ENCODE measurements at places on chromosomes 1 and 21.

DNA sequence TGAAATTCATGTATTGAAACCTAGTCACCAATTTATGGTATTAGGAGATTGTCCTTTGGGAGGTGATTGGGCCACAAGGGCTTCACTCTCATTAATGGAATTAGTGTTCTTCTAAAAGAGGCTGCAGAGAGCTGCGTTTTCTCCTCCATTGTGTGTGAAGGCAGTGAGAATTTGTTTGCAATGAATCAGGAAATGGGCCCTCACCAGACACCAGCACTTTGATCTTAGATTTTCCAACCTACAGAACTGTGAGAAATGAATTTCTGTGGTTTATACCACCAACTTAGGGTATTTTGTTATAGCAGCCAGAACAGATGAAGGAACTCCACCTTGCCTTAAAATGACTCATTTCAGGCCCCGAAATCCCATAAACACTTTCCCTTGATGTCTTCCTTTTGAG, 544.2 kb downstream of the RWDD3 start:
- no peak for DNase-seq

GRCh38 chr1:213163278-213163711, 112.3 kb downstream of the RPS6KC1 start:
- DNase-seq = no peak

DNA sequence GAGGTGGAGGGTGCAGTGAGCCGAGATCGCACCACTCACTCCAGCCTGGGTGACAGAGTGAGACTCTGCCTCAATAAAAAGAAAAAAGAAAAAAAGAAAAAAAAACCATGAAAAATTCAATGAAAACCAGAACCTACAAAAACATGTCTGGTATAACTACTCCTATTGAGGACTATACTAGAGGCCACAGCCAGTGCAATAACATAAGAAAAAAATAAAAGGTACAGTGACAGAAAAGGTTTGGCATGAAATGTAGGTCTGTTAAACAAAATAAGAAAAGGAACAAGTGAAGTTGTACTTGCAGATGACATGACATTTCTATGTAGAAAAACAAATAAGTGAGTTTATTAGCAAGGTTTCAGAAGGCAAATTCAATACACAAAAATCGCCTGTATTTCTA, 8.2 kb downstream of the NADK start:
- DNase-seq = no peak

- DNase-seq = no peak
Observed at GRCh38 chr1:223177681-223178080, 34.6 kb upstream of the TLR5 start.

GRCh38 chr1:239951511-239952140, 140.1 kb upstream of the FMN2 start:
- DNase-seq = peak; percentile 68

GRCh38 chr1:69750638-69751037, 182.9 kb downstream of the LRRC7 start:
- no peak for DNase-seq

DNA sequence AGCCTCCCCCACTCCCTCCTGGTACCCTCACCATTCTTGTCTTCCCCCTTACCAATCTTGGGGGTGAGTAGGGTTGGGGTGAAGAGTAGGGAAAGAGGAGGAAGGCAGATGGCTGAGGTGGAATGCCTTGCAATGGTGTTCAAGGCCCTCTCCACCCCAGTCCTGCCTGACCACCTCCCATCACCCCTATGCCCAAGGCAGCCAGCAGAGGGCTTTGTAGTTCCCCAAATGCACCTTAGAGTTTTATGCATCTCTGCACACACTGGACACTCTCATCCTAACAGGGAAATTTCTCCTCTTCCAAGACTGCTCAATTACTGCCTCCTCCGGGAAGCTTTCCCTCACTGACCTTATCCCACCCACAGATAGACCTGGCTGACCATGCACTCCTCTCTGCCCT, 15.4 kb downstream of the KIF17 start:
- DNase-seq = no peak

- DNase-seq = no peak
Observed at GRCh38 chr1:234235434-234235881, 137.8 kb upstream of the COA6 start.

DNA sequence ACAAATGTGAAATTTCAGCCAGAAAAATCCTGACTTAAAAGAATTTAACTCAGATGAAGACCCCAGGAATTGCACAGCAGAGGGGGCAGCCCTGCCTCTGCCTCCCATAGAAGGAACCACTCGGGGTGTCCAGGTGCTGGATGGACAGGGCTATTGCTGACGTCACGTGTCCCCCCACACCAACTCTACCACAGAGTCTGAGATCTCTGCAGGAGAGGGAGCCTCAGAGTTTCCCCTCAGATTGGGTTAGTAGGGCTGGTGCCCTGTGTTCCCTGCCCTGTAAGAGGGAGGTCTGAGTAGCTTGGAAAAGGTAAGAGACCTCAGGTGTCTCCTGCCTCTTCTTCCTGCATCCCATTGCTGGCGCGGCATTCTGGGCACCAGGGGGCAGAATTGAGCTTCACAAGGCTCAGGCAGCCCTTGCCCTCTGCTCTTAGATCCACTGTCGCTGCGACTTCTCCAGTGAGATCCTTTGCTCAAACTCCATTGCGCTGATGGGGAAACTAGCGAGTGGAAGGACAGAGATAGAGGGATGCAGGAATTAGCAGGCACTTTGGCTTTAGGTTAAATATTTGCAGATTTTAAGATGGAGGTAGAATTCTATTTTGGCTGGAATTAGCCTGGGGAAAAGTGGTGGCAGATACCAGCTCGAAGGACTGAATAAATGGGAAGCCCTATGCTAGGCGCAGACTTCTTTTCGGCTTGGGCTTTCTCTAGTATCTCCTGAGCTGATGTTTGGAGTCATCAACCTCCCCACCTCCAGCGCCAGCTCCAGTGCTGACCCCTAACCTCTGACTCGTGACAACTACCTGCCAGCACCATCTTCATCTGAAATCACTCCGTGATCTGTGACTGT, 42.8 kb upstream of the DMBX1 start:
- DNase-seq = peak; percentile 84

DNA sequence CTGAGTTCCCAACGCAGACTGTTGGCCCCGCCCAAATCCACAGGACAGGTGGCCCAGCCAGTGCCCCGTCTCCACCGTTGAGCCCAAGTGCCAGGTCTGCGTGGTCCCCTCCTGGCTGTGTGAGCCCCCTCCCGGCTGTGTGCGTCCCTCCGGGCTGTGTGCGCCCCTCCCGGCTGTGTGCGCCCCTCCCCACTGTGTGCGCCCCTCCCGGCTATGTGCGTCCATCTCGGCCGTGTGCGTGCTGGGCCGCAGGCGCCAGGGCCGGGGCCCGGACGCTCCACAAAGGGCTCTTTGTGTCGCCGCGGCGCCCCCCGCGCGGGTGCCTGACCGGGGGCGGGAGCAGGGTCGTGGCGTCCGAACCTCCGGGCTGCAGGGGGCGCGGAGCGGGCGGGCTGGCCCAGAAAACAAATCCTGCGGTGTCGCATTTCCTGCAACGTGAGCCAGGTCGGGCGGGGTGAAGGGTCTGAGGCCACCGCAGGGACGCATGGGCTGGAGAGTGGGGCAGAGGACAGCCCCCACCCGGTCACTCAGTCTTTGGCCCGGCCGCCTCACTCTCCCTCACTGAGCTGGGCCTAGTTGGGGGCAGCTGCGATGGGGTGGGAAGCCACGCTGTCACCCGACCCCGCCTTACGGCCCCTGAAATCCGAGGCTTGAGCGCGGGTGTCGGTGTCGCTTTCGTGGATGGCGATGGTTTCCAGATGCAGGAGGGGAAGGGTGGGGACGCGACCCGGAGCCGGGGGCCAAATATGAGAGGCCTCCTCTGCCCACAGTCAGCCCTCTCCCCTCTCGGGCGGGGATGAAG, 18.8 kb downstream of the TNFRSF25 start:
- DNase-seq = no peak

GRCh38 chr21:45990049-45990711, 8.6 kb downstream of the COL6A1 start:
- peak; percentile 25 for DNase-seq

DNA sequence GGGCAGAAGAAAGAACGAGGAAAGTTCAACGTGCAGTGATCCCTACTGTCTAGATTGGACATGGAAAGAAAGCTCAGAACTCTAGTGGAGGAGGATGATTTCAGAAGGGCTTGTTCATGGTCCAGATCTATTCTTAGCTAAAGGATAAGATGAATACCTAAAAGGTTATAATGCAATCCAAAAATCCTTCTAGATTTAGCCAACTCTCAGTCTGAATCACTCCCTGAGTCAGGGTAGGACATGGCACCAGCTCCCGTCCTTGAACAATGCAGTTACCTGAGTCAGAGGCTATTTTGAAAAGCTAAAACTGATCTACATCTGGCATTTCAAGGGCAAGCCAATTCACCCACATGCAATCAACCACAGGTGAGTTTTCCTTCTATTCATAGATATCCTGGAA, 38.8 kb upstream of the HIVEP3 start:
- no peak for DNase-seq

- DNase-seq = no peak
Observed at GRCh38 chr1:66542314-66542713, 8.4 kb downstream of the SGIP1 start.

DNA sequence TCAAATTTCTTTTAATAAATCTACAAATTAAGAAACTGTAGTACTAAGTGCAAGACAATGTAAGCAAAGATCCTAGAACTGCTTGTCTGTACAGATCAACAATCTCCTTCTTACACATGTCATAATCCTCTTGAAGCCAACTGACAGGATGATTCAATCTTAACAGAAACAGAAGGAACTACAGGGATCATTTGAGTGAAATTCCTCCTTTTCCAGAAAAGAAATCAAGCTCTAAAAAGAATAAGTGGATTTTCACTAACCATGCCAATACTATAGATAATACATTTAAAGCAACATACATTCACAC, 53.2 kb downstream of the RAB3GAP2 start:
- no peak for DNase-seq

- DNase-seq = no peak
Observed at GRCh38 chr1:232221802-232222499, 408.0 kb downstream of the SIPA1L2 start.

DNA sequence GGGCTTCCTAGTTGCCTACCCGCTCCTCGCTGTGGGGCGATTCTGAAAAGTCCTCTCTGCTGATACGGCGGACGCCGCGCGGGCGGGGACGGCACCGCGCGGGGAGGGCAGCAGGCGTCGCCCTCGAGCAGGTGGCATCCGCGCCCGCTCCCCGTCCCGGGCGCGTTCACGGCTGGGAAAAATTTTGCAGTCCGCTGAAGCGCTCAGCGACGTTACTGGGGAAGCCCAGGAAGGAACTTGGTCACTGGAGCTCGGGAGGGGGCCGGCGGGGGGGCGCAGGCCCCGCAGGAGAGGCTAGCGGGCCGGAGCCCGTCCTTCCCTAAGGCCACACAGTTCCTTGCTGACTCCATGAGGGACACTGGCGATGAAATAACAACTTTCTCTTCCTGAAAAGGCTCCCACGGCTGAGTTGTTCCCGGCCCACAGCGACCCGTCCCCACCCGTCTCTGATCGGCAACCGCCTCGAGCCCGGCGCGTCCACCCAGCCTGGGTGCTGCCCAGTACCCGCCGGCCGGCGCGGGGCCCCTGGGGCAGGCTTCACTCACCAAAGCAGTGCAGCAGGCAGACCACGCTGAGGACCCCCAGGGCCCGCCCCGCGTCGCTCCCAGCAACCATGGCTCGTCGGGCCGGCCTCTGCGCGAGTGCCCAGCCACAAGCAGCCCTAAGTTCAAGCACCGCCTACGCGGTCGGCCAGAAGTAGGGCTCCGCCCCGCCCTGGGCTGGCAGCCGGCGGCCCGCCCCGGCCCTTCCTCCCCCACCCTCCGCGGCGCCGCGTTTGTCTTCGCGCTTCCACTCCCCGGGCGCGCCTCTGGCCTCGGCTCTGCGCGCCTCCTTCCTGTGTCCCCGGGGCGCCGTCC, at the start of gene CD58:
Gene CD58, minus strand, starts transcription at position 669 of the 857 bp plus-strand sequence. Its CDS starts 54 bp downstream, at position 615.
- peak; percentile 81 for DNase-seq

GRCh38 chr1:86016076-86016759, 140.4 kb downstream of the COL24A1 start:
- DNase-seq = no peak

GRCh38 chr1:165772739-165773138, 4.1 kb upstream of the TMCO1 start:
- DNase-seq = no peak

- no peak for DNase-seq
Observed at GRCh38 chr1:24206516-24207394, 19.7 kb upstream of the IFNLR1 start.

- DNase-seq = no peak
Observed at GRCh38 chr1:231411036-231411531, 11.0 kb downstream of the EGLN1 start.

- no peak for DNase-seq
Observed at GRCh38 chr1:48571303-48571987, 99.4 kb upstream of the SPATA6 start.

- DNase-seq = no peak
Observed at GRCh38 chr21:42424914-42425541, 21.3 kb downstream of the UBASH3A start.

GRCh38 chr1:19815801-19816736, 986 bp upstream of the RNF186 start:
- no peak for DNase-seq

- no peak for DNase-seq
Observed at GRCh38 chr1:4960782-4961475, 306.5 kb downstream of the AJAP1 start.

- no peak for DNase-seq
Observed at GRCh38 chr21:20943561-20943997, 54.6 kb upstream of the NCAM2 start.

- DNase-seq = no peak
Observed at GRCh38 chr21:35563885-35564451, 496.4 kb downstream of the SETD4 start.

GRCh38 chr1:41499591-41499990, 15.1 kb upstream of the EDN2 start:
- DNase-seq = no peak

GRCh38 chr1:185704181-185704580, 30.0 kb upstream of the HMCN1 start:
- no peak for DNase-seq

DNA sequence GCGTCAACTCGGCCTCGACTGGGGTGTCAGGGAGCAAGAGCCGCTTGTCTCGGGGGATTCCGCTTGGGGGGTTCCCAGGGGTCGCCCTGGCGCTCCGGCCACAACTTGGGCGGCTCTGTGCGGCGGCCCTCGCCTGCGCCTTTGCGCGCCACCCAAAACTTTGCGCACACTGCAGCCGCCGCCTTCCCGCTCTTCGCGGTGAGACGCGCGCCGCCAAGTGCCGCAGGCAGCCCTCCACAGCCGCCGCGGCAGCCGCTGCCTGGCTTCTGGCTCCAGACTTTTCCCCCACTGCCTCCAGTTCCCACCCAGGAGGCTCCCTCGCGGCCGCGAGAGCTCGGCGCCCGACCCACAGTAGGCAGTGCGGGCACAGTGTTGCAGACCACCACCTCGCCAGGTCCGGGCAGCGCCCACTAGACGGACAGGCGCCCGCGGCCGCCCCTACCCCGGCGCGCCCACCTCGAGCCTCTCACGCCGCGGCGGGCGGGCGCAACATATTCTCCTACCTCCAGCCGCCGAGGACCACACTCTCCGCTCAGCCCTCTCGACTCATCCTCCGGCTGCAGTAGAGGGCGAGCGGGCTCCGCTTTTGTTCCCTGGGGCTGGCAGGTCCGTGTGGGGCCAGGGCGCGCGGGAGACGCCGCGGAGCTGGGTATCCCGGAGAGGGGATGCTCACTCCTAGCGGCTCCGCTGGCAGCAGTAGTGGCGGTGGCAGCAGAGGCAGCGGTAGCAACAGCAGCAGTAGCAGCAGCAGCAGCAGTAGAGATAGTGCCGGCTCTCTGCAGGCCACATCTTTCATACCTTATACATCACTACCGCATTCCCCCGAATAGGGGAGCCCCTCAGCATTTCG, 296.6 kb downstream of the OMA1 start:
- peak; percentile 5 for DNase-seq

- no peak for DNase-seq
Observed at GRCh38 chr1:100517515-100517914, 20.4 kb upstream of the GPR88 start.

GRCh38 chr1:112581586-112582192, 37.3 kb downstream of the ST7L start:
- DNase-seq = no peak

Data from Caco-2 (cell line).